Activated CD4-positive, alpha-beta T cell treated with anti-CD3 and anti-CD28 coated beads, Interleukin-2, amount 10 ng/mL, durations not matched to agents 24 days and 14 days (primary cell): ENCODE measurements at places on chromosomes 6 and 20.

DNA sequence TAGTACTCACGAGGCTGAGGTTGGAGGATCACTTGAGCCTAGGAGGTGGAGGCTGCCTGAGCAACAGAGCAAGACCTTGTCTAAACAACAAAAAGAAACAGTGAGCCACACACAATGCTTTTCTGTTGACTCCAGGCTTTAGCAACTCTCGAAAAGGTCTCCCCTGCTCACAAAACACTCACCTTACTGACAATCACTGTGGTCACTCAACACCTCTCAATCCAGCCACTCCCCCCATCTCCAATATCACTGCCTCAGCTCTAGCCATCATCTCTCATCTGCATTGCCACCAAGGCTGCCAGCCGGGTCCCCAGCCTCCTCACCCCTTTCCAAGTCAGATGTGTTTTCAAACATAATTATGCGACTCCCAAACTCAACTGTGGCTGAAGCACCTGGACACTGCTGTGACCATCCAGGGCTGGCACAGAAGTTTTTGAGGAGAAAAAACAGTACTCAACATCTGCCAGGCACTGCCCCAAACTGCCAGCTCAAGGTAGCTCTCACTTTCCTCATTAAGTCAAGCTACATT lies 218.0 kb upstream of the ARID1B start:
- DNase-seq: no peak

DNA sequence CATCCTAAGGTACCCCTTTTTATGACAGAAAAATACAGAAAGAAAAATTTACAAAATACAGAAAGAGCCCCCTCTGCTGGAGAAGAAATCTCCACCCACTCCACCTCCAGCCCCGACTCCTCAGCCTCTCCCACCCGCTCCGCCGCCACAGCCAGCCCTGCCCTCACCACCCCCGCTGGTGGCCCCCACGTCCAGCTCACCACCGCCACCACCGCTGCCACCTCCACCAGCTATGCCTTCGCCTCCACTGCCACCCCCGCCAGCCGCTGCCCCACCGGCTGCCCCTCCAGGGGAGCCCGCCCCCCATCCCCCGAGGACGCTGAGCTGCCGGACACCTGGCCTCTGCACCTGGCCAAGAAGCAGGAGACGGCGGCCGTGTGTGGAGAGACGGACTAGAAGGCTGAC lies 17.7 kb downstream of the WFDC2 start:
- DNase-seq: no peak

DNA sequence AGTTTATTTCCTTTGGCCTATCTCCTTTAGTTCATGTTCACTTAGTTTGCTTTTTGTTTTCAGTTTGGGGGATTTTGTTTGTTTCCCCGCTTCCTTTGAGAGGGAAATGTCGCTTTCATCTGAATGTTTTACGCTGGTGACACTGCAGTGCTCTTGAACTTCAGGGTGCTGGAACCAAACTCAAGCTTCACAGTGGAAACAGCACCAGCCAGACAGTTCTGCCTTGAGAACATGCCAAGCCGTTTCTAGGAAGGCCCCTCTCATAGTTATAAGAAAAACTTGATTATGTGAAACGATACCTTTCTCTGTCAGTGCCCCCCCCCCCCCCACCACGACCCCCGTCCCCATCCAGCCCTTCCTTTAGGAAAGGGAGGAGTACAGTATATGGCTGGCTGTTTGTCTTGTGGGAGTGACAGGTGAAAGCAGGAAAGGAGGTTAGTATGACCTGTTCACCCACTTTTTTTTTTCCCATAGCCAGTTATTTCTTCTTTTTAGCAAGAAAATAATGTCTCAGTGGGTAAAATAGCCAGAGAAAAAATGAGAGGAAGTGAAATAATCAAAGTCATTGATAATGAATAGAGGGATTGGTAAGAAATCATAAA lies 130.1 kb downstream of the LRRC1 start:
- DNase-seq: no peak

DNA sequence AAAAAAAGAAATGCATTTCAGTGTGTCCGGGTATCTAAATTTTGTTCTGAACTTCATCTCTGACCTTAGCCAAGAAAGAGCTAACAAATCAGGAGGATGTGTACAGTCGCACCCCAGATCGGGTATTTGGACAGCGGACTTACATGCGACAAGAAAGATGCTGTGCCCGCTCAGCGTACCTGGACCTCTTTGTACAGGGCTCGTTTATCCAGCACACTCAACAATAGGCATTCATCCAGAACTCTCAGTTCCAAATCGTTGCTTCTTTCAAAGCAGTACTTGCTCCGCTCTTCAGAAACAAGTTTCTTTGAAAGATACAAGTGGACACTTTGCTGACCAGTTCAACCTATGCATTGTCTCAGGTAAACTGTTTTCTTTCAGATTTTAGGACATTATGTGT lies 191.7 kb downstream of the LY86 start:
- DNase-seq: no peak

GRCh38 chr6:100088009-100088408 lies 94.0 kb upstream of the MCHR2 start:
- DNase-seq: no peak
